CD4-positive, alpha-beta T cell treated with Interleukin-15 for 4 hours (primary cell): ENCODE measurements at places on chromosomes 7 and 10.

- DNase-seq = no peak
Measured at GRCh38 chr7:155261031-155261985, 36.4 kb upstream of the INSIG1 start.

- no peak for DNase-seq
Measured at GRCh38 chr7:17099083-17099973, 199.1 kb upstream of the AHR start.

DNA sequence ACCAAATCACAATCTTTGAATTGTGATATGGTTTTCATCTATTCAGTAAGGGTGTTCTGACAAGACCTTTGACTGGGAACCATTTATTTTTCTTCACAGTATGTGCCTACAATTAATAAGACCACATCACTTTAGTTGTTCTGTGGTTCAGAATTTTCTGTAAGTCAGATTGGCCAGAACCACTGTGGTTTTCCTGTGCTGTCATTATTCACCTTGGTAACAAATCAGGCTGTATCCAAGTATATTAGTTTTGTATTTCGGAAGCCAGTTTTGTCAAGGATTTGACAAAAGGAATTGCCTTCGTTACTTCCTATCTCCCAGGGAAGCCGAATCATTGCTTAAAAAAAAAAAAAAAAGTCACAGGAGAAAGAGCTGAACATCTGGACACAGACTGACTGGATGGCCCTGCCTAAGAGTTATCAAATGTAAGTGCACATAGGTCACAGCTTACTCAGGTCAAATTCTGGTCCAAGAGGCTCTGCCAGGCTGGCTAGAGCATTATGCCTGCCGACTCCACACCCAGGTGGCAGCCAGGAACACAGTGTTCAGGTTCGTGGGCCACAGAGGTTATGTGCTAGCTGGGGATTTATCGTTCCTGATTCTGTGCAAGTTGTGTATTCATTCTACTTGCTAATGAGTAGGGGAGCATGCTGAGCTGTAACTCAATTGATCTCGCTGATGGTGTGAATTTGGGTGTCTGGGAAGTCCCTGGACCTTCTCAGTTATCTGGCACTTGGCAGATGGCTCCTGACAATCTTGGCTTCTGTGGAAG lies 175.3 kb downstream of the JAZF1 start:
- DNase-seq = no peak

DNA sequence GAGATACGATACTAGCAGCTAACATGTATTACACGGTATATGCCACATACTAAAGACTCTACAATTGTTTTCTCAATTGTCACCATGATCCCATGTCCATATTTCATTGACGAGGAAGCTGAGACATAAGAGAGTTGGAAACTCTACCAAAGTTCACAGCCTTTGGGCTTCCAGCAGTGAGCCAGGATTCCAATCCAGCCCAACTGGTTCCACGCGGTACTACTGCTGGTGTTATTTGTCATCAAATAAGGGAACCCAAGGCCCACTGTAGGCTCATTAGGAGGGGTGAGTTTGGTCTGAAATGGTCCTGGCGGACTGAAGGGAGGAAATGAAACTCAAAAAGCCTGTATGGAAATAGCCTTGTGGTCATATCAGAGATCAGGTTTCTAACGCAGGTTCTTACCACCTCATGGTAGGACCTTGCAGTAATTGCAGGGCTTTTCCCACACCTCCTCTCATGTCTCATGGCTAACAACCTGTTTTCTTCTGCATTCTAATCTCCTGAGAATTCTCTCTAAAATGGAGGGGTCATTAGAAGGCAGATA lies 814.6 kb downstream of the LRMDA start:
- DNase-seq = no peak

GRCh38 chr10:117537436-117537903 lies 5.1 kb upstream of the EMX2 start:
- DNase-seq = no peak

GRCh38 chr7:123537026-123537642 lies 2.7 kb upstream of the IQUB start:
- peak; percentile 42 for DNase-seq

DNA sequence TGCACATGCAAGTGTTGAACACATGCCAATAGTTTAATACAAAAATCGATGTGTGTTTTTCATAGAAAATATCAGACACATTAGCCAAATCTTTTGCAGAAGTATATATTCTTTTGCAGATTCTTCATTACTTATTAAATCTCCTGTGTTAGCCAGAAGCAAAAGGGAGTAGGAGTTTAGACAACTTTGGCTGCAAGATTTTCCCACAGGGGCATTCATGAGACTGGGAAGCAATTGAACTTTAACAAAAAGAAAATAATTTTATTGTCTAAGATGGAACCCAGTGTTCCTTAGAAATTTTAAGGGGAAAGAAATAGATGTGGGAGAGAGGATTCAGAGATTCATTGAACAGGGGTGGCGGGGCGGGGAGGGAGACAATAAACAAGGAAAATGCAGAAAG lies 1336.0 kb downstream of the GATA3 start:
- DNase-seq = no peak

GRCh38 chr7:50368366-50368765 lies 63.9 kb downstream of the IKZF1 start:
- DNase-seq = no peak

GRCh38 chr7:37262181-37262580 lies 186.5 kb downstream of the ELMO1 start:
- no peak for DNase-seq

- DNase-seq = no peak
Measured at GRCh38 chr7:149293338-149293737, 31.3 kb downstream of the ZNF783 start.

GRCh38 chr10:3482200-3482993 lies 302.6 kb downstream of the KLF6 start:
- no peak for DNase-seq

DNA sequence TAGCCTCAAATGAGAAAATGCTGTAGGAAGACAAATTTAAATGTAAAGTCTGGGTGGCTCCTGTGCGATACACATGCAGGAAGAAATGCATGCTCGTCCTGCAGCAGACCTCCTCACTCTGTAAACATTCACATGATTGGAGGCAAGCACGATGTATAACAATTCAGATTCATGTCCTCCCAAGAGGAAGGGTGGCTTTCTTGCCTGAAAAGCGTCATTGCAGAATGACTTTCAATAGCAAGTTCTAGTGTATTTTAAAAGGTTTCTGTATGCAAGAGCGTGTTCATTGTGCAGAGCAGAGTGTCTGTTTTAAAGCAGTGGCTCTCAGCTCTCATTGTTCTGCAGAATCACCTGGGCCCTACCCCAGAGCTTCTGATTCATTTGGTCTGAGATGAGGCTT lies 170.3 kb upstream of the CELF2 start:
- DNase-seq = no peak

GRCh38 chr10:61248013-61248412 lies 205.2 kb downstream of the TMEM26 start:
- no peak for DNase-seq

DNA sequence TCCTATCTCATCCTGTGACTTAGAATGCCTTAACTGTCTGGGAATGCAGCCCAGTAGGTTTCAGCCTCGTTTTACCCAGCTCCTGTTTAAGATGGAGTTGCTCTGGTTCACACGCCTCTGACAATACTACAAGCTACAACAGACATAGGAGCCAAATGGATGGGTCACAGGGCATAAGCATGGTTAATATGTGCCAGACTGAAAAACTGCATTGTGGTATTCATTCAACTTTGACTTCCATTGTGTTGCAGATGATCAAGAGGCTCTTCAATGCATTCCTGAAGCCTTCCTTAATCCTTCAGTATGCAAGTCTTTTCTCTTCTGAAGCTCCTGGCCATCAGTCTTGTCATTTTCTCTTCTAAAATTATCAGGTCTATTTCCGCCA lies 20.3 kb upstream of the RNF32 start:
- DNase-seq = no peak

DNA sequence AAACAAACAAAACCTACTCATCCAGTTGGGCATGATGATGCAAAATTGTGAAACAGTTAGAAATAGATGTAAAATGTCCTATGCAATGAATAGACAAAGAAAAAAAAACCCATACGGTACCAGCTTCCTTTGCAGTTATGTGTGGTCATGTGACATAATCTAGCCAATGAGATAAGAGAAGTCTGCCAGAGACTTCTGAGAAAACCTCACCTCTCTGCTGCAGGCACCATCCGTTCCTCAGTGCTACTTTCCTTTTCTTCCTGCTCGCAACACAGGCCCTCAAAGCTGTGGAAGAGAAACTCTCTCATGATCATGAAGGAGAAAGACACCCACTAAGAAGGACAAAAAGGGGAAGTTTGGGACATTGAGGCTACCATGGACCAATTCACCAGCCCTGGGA lies 76.8 kb upstream of the CARD11 start:
- peak; percentile 43 for DNase-seq

GRCh38 chr10:74842301-74842954 lies 16.0 kb downstream of the KAT6B start:
- DNase-seq = no peak

DNA sequence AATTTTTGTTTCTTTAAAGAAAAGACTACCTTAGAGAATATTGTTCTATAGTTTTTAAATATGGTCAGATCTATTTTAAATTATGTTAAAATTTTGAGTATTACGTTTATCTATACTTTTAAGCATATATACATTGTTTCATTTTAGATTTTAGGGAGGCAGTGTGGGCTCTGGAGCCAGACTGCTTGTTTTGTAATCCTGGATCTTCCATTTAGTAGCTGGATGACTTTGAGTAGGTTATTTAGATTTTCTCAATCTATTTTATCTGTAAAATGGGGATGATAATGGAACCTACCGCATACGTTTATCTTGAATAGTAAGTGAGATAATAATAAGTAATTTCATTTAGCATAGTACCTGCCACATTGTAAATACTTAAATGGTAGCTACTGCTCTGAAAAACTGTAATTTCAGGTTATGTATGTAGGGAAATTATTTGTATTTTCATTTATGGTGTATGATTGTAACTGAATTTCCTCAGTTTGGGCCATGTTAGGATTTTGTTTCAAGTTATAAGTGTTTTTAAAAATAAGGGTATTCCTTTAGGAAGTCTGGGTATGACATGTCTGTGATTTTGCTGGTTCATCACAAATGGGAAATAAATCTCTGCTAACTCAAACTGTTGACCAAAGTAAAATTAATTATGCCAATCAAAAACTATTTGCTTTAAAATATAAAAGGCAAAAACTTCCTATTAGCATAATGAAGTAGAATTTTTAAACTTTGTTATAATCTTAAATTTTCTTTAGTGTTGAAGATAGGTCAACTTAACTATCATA lies 6.5 kb downstream of the PTEN start:
- DNase-seq = no peak

GRCh38 chr7:76037310-76037709 lies 10.5 kb downstream of the STYXL1 start:
- DNase-seq = no peak

DNA sequence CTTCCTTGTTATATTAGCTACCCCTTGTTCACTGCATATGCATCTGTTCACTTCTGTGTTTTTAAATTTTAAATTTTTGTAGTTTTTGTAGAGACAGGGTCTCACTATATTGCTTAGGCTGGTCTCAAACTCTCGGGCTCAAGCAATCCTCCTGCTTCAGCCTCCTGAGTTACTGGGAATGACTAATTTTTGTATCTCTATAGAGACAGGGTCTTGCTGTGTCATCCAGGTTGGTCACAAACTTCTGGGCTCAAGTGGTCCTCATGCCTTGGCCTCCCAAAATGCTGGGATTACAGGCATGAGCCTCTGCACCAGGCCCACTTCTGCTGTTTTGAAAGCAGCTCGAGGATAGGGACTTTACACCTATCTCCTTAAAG lies 64.6 kb downstream of the PRTFDC1 start:
- no peak for DNase-seq

DNA sequence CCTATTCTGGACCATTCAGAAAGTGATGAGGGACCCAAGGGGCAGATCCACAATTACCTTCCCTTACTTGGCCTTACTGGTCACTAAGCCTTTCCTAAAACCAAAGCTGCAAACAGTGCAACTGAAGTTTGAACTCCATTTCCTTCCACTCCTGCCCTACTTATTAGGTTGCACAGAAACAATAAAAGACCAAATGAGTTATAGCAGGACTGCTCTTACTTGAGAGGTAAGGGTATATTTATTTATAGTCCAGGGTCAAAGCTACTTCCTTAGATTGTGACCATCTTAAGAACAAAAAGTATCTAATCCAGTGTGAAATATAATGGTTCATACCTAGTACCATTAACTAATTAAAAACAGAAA lies 27.0 kb downstream of the CDK6 start:
- DNase-seq = no peak

DNA sequence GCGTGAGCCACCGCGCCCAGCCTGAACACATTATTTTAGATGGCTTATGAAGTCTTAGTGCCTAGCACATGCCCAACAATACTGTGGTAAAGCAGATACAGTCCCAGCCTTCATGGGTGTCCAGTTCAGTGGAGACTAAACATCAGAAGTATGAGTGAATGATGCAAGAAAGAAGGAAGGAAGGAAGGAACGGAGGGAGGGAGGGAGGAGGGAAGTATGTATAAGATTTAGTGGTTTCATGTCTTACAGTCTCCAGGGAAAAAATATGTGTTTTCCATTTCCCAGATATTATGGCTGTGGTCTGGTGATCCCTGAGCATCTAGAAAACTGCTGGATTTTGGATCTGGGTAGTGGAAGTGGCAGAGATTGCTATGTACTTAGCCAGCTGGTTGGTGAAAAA lies 2.9 kb downstream of the AS3MT start:
- no peak for DNase-seq

DNA sequence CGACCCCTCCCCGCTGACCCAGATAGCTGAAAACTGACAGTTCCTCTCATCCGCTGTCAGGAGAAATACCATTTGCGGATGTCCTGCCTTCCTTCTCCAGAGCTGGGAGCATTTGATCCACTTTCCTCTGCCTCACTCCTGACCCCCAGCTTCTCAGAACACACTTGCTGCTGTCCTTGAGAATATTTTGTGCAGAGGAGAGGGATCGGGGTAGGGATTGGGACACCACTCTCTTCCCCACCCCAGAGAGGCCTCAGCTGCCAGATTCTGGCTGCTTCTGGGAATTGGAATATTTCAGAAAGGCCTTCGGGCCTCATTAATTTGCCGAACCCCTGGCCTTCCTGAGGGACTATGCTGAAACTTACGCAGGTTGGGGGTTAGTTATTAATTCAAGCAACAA lies 97.0 kb downstream of the C10orf105 start:
- DNase-seq = no peak

DNA sequence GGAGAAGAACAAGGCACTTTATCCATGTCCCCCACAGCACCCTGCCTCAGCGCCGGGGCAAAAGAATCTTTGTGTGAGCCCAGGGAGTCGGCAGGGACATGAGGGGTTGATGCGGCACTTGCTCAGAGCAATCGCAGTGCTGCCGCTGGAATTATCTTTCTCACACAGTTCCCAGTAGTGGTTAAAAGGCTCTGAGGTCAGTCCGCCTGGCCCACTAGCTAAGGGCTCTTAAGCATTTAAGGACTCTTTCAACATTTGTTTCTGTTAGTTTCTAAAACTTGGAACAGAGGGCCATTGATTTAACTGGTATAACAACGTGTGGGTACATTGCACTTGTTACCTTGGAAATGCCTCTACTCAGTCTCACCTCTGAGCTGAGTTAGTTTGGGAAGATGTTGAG lies 208.0 kb upstream of the C7orf33 start:
- DNase-seq = no peak

- DNase-seq = no peak
Measured at GRCh38 chr10:116970050-116970449, 34.9 kb downstream of the SHTN1 start.

- DNase-seq = no peak
Measured at GRCh38 chr10:94103801-94104221, 110.1 kb downstream of the PLCE1 start.

GRCh38 chr7:121961089-121961867 lies 88.3 kb downstream of the PTPRZ1 start:
- DNase-seq = no peak

GRCh38 chr7:867406-868188 lies 8.8 kb upstream of the GET4 start:
- no peak for DNase-seq
